Stimulated activated CD4-positive, alpha-beta T cell treated with anti-CD3 and anti-CD28 coated beads, Interleukin-12 subunit alpha, Interleukin-12 subunit beta, amount 100 ng/mL, for 48 hours (primary cell): ENCODE measurements at places on chromosomes 1 and 21.

DNA sequence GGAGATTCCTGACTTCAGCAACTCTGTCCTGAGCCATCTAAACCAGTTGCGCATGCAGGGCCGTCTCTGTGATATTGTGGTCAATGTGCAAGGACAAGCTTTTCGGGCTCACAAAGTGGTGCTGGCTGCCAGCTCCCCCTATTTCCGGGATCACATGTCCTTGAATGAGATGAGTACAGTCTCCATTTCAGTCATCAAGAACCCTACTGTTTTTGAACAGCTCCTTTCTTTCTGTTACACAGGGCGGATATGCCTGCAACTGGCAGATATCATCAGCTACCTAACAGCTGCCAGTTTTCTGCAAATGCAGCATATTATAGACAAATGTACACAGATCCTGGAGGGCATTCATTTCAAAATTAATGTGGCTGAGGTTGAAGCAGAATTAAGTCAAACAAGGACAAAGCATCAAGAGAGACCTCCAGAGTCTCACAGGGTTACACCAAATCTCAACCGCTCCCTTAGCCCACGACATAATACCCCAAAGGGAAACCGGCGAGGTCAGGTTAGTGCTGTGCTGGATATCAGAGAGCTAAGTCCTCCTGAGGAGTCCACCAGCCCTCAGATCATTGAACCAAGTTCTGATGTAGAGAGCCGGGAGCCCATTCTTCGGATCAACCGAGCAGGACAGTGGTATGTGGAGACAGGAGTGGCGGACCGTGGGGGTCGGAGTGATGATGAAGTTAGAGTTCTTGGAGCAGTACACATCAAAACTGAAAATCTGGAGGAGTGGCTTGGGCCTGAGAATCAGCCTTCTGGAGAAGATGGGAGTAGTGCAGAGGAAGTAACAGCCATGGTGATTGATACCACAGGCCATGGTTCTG lies 2.3 kb downstream of the ZBTB37 start:
- DNase-seq = peak; percentile 13

- peak; percentile 41 for DNase-seq
Observed at GRCh38 chr1:167533851-167534300, 15.5 kb upstream of the CD247 start.

DNA sequence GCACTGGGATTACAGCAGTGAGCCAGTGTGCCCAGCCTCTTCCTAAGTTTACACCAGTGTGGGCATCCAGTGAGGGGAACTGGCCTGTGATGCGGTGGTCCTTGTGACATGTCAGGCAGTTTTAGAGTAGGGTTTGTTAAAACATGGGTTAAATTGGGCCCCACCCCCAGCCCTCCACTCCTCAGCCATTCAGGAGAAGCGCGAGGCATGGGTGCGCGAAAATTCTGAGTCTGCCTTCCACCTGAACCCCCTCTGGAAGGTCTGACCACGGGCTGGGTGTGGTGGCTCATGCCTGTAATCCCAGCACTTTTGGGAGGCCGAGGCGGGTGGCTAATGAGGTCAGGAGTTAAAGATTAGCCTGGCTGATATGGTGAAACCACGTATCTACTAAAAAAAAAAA lies 51.7 kb downstream of the SKI start:
- DNase-seq = no peak

GRCh38 chr1:188615321-188615720 lies 1786.6 kb downstream of the PLA2G4A start:
- DNase-seq = no peak

DNA sequence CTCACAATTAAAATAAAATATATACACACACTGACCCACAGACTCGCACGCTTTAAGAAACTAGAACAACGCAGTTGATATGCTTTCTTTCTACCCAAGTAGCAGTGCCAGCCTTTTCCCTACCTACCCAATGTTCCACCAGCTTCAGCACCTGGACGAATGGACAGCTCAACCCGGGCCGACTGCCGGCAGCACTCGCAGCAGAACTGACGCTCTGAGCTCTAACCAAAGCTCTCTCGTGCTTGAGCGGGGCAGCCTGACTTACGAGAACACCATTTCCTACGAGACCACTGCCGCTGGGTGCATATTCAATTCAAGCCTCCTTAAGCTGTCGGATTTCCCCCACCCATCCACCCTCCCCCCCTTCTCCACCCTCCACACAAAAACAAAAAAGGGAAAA lies 127.4 kb upstream of the DPYD start:
- DNase-seq = peak; percentile 52

DNA sequence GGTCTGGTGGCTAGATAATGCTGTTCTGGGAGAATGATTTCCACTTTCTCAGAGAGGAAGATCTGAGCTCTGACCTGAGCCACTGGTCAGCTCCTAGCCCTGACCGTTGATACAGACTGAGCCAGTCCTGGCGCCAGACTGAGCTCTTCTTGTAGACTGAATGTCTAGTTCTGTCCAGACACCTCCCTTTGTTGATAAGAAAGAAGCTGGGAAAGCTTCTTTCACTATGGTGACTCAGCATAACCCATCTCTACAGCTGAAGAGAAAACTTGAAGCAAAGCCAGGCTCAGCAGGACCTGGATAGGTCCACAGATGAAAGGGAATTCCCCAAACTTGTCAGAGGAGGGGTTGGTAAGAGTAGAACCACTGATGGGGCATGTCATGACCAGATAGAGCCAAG lies 9.9 kb upstream of the TRABD2B start:
- DNase-seq = no peak

GRCh38 chr1:244865028-244865371 lies 657 bp upstream of the HNRNPU start:
- peak; percentile 17 for DNase-seq

GRCh38 chr1:150021191-150021694 lies 10.7 kb upstream of the OTUD7B start:
- DNase-seq = no peak

- no peak for DNase-seq
Observed at GRCh38 chr1:41277371-41277975, 35.4 kb upstream of the SCMH1 start.

DNA sequence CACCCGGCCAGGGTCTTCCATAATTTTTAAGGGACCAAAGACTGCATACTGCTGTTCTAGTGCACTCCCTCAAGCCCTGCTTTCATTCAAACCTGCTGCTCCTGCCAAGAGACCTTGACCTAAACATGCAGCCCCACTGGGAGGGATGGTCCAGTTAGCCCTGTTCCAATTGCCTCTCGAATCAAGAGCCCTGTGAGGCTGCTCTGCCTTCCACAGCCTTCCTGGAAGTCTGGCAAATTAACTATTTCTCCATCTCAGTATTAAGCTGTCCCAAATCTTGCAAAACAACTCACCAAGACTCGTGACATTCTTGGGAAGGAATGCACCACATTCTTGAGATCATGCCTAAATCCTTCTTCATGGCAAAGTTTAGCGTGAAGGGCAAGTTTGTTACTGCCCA lies 231.3 kb downstream of the C1orf94 start:
- DNase-seq = no peak

DNA sequence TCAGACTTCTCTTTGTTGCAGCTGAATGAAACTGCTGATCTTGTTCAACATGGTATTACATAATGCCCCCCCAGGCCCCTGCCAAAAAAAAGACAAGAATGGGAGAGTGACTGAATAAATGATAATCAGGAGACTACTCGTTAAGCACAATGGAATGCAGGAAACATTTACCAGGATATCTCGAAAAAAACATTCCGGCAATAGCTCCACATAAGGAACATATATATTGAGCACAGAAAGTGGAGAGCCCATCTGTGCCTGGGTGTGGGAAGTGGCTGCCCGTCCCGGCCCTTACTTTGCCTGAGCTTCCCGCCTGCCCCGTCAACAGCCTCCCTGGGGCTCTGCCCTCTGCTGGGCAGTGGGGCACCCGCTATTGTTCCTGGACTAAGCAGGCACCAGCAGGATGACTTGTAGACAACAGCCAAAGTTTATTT lies 13.3 kb downstream of the TRIM11 start:
- no peak for DNase-seq

DNA sequence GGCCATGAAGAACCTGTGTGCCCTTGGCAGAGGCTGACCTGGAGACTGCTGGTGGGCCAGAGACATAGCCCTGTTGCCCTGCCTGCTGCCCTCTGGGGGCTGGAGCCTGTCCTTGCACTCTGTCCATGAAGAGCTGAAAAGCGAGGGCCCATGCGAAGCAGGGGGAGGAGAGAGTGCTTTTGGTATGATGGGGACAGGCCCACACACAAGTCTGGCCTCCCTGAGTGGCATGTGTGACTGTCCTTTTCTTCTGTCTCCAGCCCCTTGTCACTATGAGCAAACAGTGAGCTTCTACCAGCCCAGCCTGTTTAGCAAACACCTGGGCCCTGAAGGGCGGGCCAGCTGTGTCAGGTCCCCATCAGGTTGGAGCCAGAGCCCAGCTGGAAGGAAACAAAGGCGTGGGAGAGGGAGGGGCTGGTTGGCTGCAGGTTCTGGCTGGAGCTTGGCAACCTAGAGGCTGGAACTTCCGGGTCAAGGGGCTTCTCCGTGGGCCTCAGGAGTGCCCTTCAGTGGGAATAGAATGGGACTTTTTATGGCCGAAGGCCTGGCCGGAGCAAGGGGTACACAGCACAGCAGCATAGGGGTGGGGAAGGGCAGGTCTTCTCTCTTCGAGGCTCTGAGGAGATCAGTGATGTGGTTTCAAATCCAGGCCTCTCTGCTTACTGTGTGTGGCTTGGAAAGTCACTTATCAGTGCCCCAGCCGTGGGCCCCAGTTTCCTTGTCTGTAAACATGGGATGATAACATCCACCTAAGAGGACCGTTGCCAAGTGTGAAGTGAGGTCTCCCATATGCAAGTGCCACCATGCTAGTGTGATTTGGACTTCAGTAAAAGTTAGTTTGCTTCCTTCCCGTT lies 14.3 kb downstream of the QSOX1 start:
- DNase-seq = peak; percentile 26

- no peak for DNase-seq
Observed at GRCh38 chr1:37811027-37811655, 3.1 kb upstream of the YRDC start.

DNA sequence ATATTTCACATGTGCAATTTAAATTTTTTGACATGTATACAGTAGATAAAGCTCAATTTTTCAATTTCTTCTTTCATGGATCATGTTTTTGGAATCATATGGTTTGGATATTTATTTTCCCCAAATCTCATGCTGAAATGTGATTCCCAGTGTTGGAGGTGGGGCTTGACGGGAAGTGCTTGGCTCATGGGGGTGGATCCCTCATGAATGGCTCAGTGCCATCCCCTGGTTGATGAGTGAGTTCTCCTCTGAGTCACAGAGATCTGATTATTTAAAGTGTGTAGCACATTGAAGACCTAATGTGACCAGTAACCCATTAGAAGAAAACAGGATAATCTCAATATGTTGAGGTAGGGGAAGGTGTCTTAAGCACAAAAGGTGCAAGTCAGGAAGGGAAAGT lies 9.1 kb upstream of the IFI16 start:
- DNase-seq = no peak

DNA sequence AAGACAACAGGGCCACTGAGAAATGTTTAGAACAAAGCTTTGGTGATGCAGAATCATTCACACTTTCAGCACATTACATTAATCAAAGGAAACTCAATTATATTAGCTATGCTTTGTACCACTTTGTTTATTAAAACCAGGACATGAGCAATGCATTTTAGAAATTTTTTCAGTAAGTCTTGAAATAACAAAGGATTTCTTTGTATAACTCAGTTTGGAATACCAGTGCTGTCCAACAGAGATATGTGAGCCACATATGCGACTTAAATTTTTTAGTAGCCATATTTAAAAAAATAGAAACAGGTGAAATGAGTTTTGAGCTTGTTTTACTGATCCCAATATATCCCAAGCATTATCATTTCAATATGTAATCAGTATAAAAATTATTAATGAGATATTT lies 18.8 kb upstream of the F3 start:
- DNase-seq = no peak

DNA sequence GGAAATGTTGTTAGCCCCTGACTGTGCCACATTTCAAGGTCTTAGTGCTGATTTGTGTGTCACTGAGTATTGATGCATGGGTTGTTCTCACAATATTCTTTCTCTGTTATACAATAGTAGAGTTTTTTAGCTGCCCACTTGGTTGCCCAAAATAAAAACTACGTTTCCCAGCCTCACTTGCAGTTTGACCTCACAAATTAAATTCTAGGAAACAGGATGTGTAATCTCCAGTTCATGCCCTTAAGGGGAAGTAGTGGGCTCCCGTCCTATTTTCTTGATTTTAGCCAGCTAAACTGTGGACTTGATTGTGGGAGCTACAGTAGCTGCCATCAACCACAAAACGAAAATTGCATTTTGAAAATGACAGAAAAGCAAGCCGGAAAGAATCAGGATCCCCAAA lies 27.3 kb upstream of the LAMC1 start:
- no peak for DNase-seq

DNA sequence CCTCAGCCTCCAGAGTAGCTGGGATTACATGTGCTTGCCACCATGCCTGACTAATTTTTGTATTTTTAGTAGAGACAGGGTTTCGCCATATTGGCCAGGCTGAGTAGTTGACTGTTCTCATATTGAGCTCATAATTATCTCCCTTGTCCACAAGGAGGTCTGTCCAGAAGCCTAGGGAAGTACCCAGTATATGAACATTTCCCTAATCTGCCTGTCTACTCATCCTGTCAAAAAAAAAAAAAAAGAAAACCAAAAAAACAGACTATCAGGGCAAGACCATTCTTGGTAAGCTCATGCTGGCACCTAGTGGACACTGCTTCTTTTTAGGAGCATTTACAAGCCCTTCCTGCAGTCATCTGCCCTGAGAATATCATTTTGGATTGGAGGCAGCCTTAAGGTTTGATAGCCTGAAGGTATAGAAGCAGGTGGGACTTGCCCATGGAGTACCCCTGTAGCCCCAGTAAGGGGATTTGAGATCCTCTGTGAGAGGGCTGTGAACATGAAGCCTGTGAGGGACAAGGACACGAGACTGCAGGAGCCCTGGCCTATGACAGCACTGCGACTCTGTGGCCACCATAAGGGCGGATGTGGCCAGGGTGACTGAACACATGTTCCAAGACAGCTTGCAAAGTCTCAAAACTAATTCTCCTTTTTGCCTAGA lies 10.8 kb upstream of the DUSP12 start:
- no peak for DNase-seq

DNA sequence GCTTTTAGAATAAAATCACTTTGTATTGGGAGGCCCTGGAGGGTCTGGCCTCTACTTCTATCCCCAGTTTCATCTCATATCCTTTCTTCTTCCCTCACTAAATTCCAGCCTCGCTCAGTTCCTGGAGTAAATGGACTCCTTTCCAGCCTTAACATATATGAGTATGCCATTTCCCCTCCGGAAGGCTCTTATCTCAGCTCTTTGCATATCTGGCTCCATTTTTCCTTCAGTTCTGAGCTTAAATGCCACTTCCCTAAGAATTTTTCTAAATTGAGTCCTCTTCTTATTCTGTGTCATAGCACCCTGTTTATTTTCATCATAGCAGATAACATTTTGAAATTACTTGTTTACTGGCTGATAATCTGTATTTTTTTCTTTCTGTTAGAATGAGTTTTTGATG lies 20.2 kb upstream of the DUSP10 start:
- DNase-seq = no peak

GRCh38 chr1:13584876-13585611 lies 1.4 kb downstream of the PDPN start:
- no peak for DNase-seq
